ENCODE measurements at places on chromosomes 13 and 19. TPM values are rescaled to one million over a fixed set of nuclear protein-coding genes. Genes with fewer than 3 reads are reported as not detected.

GIPR gene
- total RNA-seq, result not detected

TCF3 gene
- 123 TPM for total RNA-seq

SOX1 gene
- not detected for total RNA-seq

SSC5D gene
- 24.2 TPM for total RNA-seq

CABP5 gene
- not detected for total RNA-seq

SHANK1 gene
- total RNA-seq, result 4.9 TPM

CASP14 gene
- not detected for total RNA-seq

KIR2DL3 gene
- total RNA-seq, result not detected

HSD17B14 gene
- 27.8 TPM for total RNA-seq

SLC25A23 gene
- total RNA-seq, result 35.7 TPM

KBTBD6 gene
- total RNA-seq, result 6.6 TPM

FFAR1 gene
- not detected for total RNA-seq

SPACA4 gene
- not detected for total RNA-seq

LATS2 gene
- total RNA-seq, result 14.9 TPM

ONECUT3 gene
- not detected for total RNA-seq

ADAT3 gene
- 5.7 TPM for total RNA-seq

CKM gene
- not detected for total RNA-seq

URAD gene
- total RNA-seq, result not detected

PGLYRP2 gene
- not detected for total RNA-seq

ZNF792 gene
- 17.0 TPM for total RNA-seq

KASH5 gene
- not detected for total RNA-seq

NECTIN2 gene
- 127 TPM for total RNA-seq

HPN gene
- not detected for total RNA-seq

FUT2 gene
- not detected for total RNA-seq

KLK13 gene
- total RNA-seq, result not detected

CKAP2 gene
- total RNA-seq, result 4.4 TPM

HAUS5 gene
- total RNA-seq, result 14.2 TPM

SYCN gene
- not detected for total RNA-seq

SLC25A41 gene
- total RNA-seq, result not detected

PGLYRP1 gene
- total RNA-seq, result not detected

RPL18 gene
- 1,434 TPM for total RNA-seq

COL4A2 gene
- total RNA-seq, result 781 TPM

Measured in placental pericyte (primary cell).